Activated T-helper 2 cell treated with anti-CD3 and anti-CD28 coated beads, Interferon-gamma antibody, Interleukin-2, Interleukin-4, amounts not matched to agents 10 μg/mL and 5 μg/mL and 100 μg/mL, durations not matched to agents 14 hours and 24 hours and 36 hours (primary cell): ENCODE measurements at places on chromosomes 7 and 10.

- no peak for DNase-seq
These were observed 117.8 kb upstream of the INSYN2A start for GRCh38 chr10:127313996-127314700.

GRCh38 chr7:46226860-46227259 lies 305.8 kb upstream of the IGFBP3 start:
- DNase-seq: no peak

DNA sequence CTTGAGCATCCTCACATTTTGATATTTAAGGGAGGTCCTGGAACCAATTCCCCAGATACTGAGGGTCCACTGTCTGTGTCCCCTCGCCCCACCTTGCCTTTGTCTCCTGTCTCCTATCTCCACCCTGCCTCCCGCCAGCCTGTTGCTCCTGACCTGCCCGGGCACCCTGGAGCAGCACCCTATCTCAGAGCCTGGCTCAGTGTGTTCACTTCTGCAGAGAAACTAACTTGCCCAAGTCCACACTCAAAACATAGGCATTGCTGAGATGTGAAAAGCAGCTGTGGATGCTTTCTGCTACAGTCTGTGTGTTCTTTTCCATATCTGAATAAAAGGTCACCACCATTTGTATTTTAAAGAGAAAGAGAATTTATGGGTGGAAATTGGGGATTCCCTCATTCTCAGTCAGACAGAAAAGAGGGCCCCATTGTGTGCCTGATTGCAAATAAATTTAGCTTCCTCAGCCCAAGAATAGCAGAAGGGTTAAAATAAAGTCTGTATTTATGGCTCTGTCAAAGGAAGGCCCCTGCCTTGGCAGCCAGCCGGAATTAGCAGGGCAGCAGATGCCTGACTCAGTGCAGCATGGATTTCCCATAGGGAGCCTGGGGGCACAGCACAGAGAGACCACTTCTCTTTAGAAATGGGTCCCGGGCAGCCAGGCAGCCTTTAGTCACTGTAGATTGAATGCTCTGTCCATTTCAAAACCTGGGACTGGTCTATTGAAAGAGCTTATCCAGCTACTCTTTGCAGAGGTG lies 161.3 kb downstream of the EGFR start:
- DNase-seq: no peak

- no peak for DNase-seq
These were observed 40.9 kb upstream of the ST7 start for GRCh38 chr7:116912269-116912909.

DNA sequence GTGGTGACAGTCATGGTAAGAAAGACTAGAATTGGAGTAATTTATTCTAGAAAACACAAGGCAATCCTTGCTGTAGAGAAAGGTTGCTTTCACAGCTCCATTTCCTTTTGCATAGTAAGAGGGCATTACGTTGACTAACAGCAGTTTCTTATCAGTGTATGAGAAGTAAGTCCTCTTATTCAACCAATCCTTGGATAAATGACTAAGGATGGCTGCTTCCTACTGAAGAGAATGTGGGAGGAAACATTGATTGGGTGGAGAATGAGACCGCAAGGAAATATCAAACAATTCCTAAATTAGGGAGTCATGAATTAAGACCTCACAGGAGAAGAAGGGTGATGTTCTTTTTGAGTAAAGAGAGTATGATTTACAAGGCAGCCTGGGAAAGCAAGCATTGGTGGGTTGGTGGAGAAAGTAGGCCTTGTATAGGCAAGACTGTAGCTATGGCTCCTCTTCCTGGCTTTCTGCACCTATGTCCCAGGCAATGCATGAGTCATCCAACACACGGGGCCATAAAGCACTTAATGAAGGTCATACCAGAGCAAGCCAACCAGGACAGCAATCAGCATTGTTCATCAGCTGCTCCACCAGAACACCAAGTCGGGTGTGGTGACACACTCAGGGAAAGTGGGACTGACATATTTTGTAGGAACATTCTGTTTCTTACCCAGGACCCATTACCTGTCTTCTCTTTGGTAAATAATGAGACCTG lies 5.6 kb downstream of the MGAM start:
- DNase-seq: no peak

GRCh38 chr10:11625019-11625735 lies 13.7 kb upstream of the USP6NL start:
- no peak for DNase-seq

- DNase-seq: no peak
These were observed 38.5 kb downstream of the P4HA1 start for GRCh38 chr10:73058057-73058591.

DNA sequence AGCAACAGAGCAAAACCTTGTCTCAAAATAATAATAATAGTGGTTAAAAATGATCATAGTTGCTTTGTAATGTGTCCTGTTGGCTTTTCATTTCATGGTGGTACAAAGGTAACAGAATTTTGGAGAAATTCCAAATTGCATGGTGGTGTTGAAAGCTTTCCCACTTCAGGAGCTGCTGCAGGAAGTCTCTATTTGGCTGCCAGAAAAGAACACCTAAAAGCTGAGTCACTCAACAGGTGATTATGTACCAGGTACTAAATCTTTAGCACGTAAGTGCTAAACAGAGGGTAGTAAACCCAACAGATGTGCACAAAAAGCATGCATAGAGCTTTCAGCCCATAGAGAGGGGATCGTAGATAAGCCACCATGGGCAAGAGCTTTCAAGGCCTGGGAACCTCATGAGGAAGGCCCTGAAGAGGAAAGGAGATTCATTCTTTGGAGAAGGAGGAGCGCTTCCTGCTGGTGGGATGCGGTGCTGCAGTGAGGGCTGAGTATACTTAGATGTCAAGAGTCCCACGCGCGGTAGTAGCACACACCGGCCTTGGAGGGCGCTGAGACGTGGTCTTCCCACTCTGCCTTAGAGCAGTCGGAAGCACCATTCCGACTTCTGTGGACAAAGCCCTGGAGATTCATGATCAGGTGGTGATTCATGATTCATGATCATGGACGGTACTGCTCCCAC lies 118.7 kb downstream of the RALA start:
- peak; percentile 46 for DNase-seq
